ENCODE measurements at places on chromosomes 6 and 20. TPM values are rescaled to one million over a fixed set of nuclear protein-coding genes. Genes with fewer than 3 reads are reported as not detected.

GRCh38 chr20:24694727-24695528 lies 225.5 kb downstream of the SYNDIG1 start:
- no peak overlapping the region for H3K4me3 ChIP-seq
- no peaks in the 10 kb centered on the region for H3K36me3 ChIP-seq
- DNase-seq, result no peak
- H3K4me1 ChIP-seq, result no peaks in the 10 kb centered on the region
- no peak overlapping the region for H3K27ac ChIP-seq
- no peaks in the 10 kb centered on the region for H3K27me3 ChIP-seq

DNA sequence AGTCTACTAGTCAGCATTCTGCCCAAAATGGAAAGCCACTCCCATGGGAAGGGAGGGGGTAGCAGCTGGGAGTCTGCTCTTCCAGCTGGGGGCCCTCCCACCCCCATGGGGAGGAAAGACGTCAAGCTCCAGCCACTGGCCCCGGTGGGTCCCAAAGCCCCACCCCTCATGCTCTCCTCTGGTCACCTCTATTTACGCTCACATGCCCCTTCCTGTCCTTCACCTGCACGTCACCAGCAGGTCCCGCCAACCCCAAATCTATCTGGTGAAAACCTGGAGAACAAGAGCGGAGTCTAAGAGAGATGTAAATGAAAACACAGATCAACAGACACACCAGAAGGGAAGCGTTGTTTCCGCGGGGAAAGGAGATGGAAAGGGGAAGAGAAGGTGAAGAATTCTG lies 30.0 kb upstream of the ZBP1 start:
- no peak overlapping the region for H3K4me3 ChIP-seq
- no peaks in the 10 kb centered on the region for H3K4me1 ChIP-seq
- H3K36me3 ChIP-seq, result no peaks in the 10 kb centered on the region
- no peak overlapping the region for H3K27ac ChIP-seq

DNA sequence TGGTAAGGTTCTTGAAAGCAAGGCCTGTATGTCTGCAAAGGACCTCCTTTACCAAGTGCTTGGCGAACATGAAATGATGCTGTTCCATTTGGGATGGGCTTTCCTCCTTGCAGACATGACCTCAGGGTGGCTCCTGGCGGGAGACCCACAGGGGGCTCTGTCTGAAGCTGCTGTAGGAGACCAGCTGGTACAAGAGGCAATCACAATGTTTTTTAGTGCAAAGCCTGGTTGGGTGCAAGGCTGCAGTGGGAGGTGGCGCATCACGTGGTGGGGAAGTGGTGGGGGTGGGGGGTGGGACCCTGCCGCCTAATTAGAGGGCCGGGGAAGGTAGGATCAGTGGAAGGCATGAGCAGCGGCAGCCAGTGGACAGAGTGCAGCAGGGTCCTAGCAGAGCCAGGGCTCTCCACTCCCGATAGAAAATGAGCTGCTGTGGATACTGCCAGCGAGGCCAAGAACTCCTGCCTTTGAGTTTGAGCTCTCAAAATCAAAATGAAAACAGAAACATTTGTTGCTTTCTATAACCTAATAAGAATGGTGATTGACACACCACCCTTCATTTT lies 9.1 kb upstream of the ARMC2 start:
- H3K27me3 ChIP-seq, result peaks cover 26% of the 10 kb centered on the region
- peaks cover 26% of the 10 kb centered on the region for H3K4me1 ChIP-seq
- no peak for DNase-seq
- no peaks in the 10 kb centered on the region for H3K36me3 ChIP-seq

GRCh38 chr6:56914798-56915658 lies 39.9 kb upstream of the BEND6 start:
- H3K4me3 ChIP-seq, result no peak overlapping the region
- H3K4me1 ChIP-seq, result no peaks in the 10 kb centered on the region
- peaks cover 23% of the 10 kb centered on the region for H3K27me3 ChIP-seq
- DNase-seq, result no peak
- H3K27ac ChIP-seq, result no peak overlapping the region

- no peak overlapping the region for H3K4me3 ChIP-seq
- H3K4me1 ChIP-seq, result peaks cover 8% of the 10 kb centered on the region
- peaks cover 70% of the 10 kb centered on the region for H3K36me3 ChIP-seq
- no peak for DNase-seq
These were observed 124.6 kb downstream of the MYB start for GRCh38 chr6:135305684-135306083.

- H3K27me3 ChIP-seq, result peaks cover 13% of the 10 kb centered on the region
- DNase-seq, result no peak
- H3K36me3 ChIP-seq, result no peaks in the 10 kb centered on the region
- H3K4me1 ChIP-seq, result no peaks in the 10 kb centered on the region
- H3K27ac ChIP-seq, result no peak overlapping the region
These were observed 15.3 kb downstream of the IPCEF1 start for GRCh38 chr6:154341336-154341735.

- peak overlapping the region; percentile 54 for H3K4me3 ChIP-seq
- H3K27me3 ChIP-seq, result no peaks in the 10 kb centered on the region
- DNase-seq, result no peak
- peak overlapping the region; percentile 93 for H3K27ac ChIP-seq
- peaks cover 59% of the 10 kb centered on the region for H3K4me1 ChIP-seq
These were observed 40.0 kb upstream of the TAF8 start for GRCh38 chr6:42010185-42010891.

- H3K4me3 ChIP-seq, result no peak overlapping the region
- H3K36me3 ChIP-seq, result peaks cover 6% of the 10 kb centered on the region
- no peaks in the 10 kb centered on the region for H3K27me3 ChIP-seq
- DNase-seq, result no peak
These were observed 81.8 kb downstream of the IRF4 start for GRCh38 chr6:473356-473755.

DNA sequence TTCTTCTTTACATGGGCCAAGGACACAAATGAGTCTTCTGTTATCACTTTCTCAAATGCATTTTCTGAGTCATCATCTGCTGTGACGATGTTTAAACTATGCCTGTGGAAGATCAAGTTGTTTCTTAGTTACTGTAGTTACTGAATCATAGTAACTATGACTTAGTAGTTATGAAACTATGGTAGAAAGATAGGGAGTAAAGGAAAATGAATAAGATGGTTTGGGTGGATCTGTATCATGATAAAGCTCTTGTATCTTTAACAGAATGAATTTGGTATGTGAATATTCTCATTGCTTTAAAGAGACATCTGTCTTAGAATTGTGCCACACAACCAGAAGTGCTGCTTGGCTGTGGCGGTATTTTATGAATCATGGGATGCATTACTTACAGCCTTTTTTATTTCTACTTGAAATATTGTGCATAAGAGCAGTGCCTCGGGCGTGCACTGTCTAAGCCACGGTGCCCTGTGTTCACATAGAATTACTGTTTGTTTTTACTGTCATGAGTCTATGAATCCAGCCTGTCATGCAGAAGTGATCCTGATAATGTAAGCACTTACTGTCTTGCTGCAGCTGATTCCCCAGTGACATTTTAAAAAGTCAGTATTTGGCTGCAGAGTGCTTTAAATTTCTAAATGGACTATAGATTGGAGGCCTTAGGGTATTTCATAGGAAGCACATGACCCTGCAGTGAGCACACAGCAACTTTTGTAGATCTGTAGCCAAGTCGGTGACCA lies 215.2 kb downstream of the TMEM242 start:
- DNase-seq, result no peak
- H3K4me1 ChIP-seq, result peaks cover 56% of the 10 kb centered on the region
- H3K4me3 ChIP-seq, result peak overlapping the region; percentile 0
- H3K27me3 ChIP-seq, result no peaks in the 10 kb centered on the region

- peaks cover 4% of the 10 kb centered on the region for H3K27me3 ChIP-seq
- DNase-seq, result no peak
- H3K36me3 ChIP-seq, result no peaks in the 10 kb centered on the region
- no peak overlapping the region for H3K4me3 ChIP-seq
- no peak overlapping the region for H3K27ac ChIP-seq
These were observed 18.5 kb downstream of the ATP9A start for GRCh38 chr20:51749674-51750036.

HS3ST5 gene
- not detected for total RNA-seq

DNA sequence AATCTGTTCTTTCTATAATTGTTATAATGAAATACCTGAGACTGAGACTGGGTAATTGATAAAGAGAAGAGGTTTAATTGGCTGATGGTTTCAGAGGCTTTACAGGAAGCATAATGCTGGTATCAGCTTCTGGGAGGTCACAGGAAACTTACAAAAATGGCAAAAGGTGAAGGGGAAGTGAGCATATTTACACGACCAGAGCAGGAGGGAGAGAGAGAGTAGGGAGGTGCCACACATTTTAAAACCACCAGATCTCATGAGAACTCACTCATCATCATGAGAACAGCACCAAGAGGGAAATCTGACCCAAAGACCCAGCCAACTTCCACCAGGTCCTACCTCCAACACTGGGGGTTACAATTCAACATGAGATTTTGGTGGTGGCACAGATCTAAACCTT lies 2.6 kb upstream of the SIRPB1 start:
- H3K4me3 ChIP-seq, result no peak overlapping the region
- no peaks in the 10 kb centered on the region for H3K27me3 ChIP-seq
- DNase-seq, result no peak

DNA sequence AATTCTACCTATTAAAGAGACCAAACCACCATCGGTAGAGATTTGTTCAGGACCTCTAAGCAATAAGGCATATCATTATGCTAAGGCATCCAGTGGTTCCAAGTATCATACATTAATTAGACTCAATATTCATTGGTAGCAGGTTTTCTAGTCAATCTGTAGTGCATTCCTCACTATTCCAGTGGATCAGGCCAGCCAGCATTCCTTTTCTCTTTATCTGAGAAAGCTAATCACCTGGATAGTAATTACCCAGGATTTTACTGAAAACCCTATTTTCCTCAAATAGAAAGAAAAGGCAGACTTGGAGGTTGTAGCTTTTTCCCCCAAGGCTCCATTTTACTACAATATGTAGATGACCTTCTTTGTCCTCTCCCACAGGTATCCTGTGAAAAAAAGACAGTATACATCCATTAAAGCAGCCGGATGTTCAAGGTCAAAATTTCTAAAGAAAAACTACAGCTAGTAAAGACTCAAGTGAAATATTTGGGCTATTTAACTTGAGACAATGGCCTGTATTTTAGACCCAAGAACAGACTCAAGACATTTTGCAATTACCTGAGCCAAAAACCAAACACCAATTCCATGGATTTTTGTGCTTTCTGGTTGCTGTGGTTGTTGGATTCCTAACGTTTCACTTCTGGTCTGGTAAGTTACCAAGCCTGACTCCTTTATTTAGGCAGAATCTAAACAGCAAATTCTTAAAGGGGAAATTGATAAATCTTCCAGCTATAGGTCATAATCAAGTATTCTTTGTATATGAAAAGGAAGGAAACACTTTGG lies 149.1 kb upstream of the MOCS1 start:
- no peaks in the 10 kb centered on the region for H3K27me3 ChIP-seq
- no peaks in the 10 kb centered on the region for H3K36me3 ChIP-seq
- no peak overlapping the region for H3K4me3 ChIP-seq
- DNase-seq, result no peak
- H3K4me1 ChIP-seq, result no peaks in the 10 kb centered on the region

DNA sequence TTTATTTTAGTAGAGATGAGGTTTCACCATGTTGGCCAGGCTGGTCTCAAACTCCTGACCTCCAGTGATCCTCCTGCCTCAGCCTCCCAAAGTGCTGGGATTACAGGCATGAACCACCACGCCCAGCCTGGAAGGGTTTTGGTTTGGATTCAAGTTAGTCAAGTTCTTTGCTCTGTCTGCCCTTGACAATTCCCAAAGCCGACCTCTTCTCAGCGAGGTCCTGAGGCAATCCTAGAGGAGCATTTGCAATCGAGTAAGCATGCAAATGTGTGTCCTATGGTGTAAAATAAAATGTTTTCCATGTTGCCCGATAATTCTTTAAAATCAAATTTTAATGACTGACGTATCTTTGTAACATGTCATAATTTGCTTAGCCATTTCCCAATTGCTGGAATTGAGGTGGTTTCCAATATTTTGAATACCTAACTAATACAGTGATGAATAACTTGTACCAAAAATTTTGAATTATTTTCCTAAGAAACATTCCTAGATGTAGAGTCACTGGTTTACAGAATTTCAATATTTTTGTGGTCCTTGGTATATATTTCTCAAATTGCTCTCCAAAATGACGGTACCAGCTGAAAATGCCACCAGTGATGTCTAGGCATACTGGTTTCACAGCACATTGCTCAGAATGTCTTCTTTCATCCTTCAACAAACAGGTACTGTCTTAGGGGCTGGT lies 38.7 kb downstream of the GTF2H5 start:
- no peak for DNase-seq
- H3K27me3 ChIP-seq, result no peaks in the 10 kb centered on the region

SAPCD1 gene
- 16.4 TPM for total RNA-seq
